Vagina (tissue), 2 donors: ENCODE measurements at places on chromosomes 3 and 15.

GRCh38 chr3:106827515-106828213, 549.6 kb upstream of the CCDC54 start:
- no peak for DNase-seq

DNA sequence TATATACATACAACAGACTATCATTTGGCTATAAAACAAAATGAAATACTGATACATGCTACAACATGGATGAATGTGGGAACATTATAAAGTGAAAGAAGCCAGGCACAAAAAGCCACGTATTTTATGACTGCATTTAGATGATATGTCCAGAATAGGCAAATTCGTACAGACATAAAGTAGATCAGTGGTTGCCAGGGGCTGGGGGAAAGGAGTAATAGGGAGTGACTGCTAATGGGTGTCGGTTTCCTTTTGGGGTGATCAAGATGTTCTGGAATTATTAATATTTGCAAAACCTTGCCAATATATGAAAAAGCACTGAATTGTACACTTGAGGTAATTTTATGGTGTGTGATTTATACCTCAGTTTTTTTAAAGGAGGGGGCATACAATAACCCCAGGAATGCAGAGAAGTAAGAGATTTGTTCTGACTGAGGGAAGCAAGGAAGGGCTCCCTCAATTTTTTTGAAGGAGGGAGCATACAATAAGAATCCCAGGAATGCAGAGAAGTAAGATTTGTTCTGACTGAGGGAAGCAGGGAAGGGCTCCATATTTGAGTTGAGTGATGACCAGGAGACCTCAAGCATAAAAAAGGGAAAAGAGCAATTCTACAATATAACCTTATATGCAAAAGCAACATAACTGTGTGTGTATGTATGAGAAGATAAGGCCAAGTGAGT, 6.2 kb downstream of the PSMD6 start:
- no peak for DNase-seq

- DNase-seq = no peak
These were observed 14.3 kb downstream of the MEF2A start for GRCh38 chr15:99580076-99580475.

DNA sequence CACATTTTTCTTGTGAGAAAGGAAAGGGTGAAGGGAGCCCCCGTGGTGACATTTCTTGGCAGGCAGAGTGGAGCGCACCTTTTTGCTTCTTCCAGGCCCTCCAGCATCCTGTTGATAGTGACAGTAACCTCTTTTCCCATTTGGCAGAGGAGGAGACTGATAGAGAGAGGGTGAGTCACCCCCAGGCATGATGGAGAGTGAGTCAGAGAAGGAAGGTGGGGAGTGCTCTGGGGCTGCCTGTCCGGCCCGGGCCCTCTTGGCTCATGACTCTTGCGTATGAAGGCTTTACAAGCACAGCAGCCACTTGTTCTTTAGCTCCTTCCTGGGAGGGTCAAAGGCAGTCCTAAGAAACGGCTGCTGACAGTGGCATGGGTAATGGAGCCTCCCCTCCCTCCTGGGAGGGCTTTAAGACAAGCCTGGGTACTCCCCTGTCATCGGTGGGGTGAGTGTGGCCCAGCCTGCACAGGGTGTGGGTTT, 16.0 kb downstream of the ANKRD63 start:
- peak; percentile 97 for DNase-seq

- DNase-seq = no peak
These were observed 241.2 kb upstream of the FEZF2 start for GRCh38 chr3:62614527-62614926.

DNA sequence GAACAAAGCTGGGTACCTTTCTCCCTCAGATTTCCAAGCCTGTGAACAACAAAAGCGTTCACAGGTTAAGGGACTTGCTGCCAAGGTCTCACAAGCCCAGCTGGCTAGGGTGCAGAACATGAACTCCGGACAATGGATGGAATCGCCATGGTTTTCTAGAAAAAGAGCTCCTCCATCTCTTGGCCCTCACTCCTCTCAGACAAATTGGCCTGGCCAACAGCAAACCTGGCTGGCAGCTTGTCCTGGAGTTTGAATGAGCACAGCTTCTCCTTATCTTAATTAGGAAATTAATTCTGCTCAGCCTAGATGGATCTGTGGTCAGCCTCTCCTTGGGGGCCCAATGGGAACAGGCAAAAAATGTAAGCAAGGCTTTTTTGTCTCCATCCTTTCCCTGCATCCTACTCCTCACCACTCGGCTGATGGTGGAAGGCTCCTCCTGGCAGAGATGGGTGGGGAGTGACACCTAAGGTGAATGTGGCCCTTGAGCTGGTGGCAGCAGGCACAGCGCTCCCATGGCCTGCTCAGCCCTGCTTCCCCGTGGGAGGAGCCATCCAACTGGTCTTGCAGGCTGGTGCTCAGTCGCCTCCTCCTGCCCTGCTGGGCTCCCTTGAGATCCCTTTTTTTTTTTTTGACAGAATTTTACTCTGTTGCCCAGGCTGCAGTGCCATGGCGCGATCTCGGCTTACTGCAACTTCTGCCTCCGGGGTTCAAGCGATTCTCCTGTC, 5.8 kb downstream of the KLHL25 start:
- no peak for DNase-seq

DNA sequence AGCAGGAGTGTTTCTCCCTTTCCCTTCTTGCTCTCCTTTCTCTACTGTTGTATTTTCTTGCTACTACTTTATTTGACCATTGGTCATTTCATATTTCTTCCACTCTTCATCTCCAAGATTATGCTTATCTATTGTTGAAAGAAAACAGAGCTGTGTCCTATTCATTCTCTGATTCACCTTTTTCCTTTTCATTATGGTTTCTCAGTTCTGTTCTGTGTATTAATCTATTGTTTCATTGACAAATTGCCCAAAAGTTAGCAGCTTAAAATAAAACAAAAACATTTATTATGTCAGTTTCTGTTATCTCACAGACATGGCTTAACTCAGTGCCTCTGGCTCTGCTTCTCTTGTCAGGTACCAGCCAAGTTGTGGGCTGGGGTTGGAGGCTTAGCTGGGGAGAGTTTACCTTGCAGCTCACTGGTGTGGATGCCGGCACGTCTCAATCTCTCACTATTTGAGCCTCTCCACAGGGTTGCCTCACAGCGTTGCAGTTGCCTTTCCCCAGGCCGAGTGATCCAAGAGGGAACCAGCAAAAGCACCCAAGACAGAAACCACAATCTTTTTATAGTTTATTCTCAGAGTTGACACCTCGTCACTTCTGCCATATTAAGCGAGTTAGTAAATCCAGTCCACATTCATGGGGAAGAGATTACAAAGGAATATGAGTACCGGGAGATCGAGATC, 36.9 kb upstream of the FILIP1L start:
- DNase-seq = no peak

DNA sequence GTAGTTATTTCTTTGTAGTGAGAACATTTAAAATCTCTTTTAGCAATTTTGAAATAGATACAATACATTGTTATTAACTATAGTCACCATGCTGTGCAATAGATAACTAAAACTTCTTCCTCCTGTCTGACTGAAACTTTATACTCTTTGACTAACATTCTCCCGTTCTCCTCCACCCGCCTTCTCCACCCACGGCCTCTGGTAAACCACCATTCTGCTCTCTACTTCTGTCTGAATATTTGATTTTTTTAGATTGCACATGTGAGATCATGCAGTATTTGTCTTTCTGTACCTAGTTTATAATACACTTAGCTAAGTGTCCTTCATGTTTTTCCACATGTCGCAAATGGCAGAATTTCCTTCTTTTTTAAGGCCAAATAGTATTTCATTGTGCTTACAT, 72.8 kb upstream of the RBM5 start:
- no peak for DNase-seq

DNA sequence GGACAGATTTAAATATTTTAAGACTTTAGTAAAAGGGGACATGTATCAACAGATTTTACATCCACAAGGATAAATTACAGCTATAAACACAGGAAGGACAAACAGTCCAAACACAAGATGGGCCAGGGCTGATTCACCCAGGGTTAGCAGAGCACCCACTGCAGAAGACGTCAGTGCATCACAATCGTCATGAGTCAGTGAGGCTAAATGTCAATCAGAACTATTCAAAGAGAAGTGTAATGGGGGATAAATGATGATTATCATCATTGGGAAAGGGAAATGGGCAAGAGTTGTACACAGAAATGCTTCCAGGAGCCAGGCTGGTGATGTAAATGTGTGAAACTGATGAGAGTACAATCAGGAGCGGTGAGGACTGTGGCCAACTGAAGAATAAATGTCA, 226.8 kb downstream of the PLCL2 start:
- DNase-seq = no peak

- no peak for DNase-seq
These were observed 53.4 kb upstream of the SEC13 start for GRCh38 chr3:10374311-10374710.

- no peak for DNase-seq
These were observed 131.5 kb upstream of the SATB1 start for GRCh38 chr3:18556503-18557135.

DNA sequence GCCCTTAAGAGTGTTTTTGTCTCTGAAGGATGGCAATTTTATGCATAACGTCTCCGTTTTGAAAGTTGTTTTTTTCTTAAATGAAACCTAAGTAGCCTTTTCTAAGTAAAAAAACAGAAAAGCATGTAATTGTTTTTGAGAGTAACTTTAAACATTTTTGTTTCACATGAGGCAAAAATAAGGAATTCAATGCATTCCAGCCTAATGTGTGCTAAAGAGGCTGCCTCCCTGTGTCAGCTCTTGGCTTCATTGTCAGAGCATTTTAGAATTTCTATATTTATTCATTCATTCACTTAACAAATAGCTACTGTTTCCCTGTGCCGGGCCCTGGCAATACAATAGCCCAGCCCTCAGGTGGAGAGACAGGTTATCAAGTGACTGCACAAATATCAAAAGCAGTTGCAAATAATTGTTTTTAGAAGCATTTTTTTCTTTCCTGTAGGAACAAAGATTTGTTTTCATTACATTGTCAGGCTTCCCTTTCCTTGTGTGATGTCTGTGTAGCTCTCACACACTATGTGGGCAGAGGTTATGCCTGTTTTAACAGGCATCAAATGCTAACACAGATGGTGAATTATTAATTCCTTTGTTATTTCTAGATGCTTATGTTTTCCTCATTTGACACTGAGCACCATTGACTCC, 81.9 kb downstream of the CCK start:
- DNase-seq = no peak

GRCh38 chr3:38738630-38739395, 77.2 kb downstream of the SCN10A start:
- DNase-seq = no peak

DNA sequence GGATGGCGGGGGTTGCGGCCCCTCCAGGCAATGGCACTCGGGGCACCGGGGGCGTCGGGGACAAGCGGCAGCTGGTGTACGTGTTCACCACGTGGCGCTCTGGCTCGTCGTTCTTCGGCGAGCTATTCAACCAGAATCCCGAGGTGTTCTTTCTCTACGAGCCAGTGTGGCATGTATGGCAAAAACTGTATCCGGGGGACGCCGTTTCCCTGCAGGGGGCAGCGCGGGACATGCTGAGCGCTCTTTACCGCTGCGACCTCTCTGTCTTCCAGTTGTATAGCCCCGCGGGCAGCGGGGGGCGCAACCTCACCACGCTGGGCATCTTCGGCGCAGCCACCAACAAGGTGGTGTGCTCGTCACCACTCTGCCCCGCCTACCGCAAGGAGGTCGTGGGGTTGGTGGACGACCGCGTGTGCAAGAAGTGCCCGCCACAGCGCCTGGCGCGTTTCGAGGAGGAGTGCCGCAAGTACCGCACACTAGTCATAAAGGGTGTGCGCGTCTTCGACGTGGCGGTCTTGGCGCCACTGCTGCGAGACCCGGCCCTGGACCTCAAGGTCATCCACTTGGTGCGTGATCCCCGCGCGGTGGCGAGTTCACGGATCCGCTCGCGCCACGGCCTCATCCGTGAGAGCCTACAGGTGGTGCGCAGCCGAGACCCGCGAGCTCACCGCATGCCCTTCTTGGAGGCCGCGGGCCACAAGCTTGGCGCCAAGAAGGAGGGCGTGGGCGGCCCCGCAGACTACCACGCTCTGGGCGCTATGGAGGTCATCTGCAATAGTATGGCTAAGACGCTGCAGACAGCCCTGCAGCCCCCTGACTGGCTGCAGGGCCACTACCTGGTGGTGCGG, 1.9 kb downstream of the CHST2 start:
- no peak for DNase-seq

DNA sequence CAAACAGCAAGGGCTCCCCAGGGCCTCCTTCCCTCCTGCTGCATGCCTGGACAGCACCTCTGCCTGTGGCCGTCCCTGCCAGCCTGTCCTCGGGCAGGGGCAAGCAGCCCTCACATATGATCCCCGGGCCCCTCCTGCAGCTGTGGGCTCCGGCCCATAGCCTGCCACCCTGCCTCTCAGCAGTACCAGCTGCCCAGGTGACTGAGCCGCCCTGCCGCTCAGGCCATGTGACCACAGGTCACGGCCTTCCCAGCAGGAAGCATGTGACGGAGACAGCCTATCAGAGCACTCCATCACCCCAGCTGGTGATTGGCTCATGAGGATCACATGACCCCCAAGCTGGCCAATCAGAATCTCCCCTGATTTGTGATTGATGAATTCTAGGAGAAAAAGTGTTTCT, 23.9 kb downstream of the ALDH1L1 start:
- DNase-seq = no peak

DNA sequence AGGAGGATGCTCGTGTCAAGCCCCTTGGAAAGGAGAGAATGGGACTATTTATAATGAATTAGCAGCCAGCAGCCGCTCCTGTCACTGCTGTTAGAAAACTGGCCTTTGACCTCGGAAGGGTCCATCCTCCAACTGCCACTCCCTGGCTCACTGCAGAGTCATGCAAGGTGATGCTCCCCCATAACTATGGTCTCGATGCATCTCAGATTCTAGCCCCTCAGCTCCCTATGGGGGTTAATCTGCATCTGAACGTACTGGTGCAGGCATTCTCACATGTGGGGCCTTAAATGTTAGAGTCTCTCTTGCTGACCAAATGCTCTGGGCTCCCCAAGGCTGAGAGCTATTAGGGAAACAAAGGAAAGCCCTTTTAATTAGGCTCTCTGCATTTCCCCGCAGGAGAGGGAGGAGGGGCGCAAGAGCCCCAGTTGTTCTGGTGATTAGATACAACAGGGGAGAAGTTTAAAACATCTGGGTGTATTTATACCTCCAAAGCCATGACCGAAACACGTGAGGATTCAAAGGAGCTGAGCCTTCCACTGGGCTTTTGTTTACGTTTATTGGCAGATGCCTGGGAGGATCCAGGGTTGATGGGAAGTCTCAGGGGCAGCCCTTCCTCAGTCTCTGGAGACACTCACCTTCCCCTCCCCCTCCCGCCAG, 182.5 kb downstream of the OPA1 start:
- no peak for DNase-seq

DNA sequence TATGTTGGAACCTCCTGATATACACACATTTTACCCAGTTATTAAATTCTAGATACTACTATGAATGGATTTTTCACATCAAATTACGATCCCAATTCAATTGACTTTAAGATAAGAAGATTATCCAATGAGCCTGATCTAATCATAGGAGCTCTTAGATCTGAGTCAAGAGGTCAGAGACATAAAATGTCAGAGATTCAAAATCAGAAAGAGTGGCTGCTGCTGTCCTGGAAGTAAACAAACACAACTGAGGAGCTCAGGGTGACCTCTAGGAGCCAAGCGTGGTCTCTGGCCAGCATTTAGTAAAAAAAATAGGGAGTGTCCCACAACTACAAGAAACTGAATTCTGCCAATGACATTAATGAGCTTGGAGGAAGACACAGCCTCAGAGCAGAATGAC, 557.1 kb upstream of the CBLB start:
- DNase-seq = no peak
